WERI-Rb-1 (cell line): ENCODE measurements at places on chromosomes 6 and 20.
A peak's percentile ranks its signal among the peaks of the same experiment; 100 is the strongest.

GRCh38 chr20:42308171-42308570, 690.0 kb upstream of the CHD6 start:
- DNase-seq, result no peak

- DNase-seq, result no peak
Observed at GRCh38 chr6:158962371-158962770, 37.6 kb downstream of the RSPH3 start.

- DNase-seq, result no peak
Observed at GRCh38 chr20:46004889-46005473, 3.7 kb upstream of the MMP9 start.

- DNase-seq, result no peak
Observed at GRCh38 chr6:109081026-109081425, 13.6 kb downstream of the SESN1 start.

DNA sequence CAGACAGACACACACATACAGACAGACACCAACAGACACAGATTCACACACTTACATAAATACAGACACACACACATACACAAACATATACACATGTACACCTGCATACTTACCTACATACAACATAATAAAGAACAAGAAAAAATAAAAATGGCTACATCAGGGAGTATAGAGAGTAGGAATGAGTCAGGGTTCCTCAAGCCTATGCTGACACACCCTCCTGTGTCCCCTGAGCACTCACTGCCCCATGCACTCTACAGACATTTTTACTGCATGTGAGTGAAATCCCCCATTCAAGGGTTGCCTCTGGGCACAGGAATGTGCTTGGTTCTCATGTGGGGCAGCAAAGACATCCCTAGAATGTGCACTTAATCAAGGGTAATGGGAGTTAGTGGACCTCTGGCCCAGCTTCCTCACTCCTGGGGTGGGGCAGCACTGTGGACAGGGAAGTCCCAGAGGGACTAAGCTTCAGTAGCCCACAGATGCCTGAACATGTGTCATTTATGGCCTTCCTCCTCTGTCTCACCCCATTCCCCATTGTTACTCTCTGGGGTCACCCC, 185.9 kb upstream of the FOXA2 start:
- no peak for DNase-seq

GRCh38 chr20:13205425-13205824, 15.6 kb upstream of the ISM1 start:
- DNase-seq, result no peak

GRCh38 chr6:24149836-24150235, 23.8 kb downstream of the NRSN1 start:
- no peak for DNase-seq

DNA sequence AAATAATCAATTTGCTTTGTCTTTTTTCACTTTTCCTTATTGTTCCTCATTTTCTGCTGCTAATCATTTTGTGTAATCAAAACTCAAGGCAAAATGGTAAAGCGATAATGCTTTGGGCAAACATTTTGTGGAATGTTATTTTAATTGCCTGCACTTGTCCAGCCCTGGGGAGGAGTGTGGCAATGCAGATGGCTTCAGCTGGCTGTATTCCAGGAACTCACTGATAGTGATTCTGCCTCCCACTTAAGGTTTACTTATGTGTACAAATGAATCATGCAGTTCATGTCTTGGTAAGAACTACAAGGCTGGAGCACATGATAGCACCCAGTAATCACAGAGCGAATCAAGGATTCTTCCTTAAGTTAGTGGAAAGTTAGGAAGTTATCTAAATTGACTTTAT, 107.8 kb downstream of the COL19A1 start:
- no peak for DNase-seq

- peak; percentile 87 for DNase-seq
Observed at GRCh38 chr6:168133168-168133561, 54.2 kb upstream of the FRMD1 start.

GRCh38 chr6:35931120-35931561, 10.2 kb upstream of the SRPK1 start:
- DNase-seq, result no peak

- DNase-seq, result no peak
Observed at GRCh38 chr6:37200085-37200484, 30.1 kb downstream of the PIM1 start.

DNA sequence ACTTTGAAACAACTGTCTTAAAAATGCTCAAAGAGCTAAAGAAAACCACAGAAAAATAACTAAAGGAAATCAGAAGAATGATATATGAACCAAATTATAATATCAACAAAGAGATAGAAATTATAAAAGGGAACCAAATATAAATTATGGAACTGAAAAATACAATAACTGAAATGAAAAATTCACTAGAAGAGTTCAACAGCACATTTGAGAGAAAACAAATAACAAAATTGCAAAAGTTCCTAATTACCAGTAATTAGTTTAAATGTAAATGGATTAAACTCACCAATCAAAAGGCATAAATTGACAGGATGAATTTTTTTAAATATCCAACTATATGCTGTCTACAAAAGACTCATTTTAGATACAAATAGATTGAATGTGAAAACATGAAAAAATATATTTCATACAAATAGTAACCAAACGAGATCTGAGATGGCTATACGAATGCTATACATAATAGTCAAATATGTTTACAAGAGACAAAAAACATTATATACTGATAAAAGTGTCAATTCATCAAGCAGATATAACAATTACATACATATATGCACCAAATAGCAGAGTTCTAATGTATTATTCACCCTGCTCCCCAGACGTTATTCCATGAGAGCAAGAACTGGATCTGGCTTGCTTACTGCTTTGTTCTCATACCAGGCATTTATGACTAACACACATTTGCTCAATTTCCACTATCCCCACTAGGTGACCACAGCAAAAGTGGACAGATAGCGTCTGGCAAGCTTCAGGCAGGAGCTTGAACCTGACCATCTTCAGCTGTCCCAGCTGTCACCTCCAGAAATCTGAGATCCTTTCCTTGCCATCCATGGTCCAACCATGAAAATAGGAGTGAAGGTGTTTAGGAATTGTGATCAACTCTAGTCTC, 72.4 kb upstream of the SIRPA start:
- no peak for DNase-seq

- peak; percentile 76 for DNase-seq
Observed at GRCh38 chr6:138590796-138591709, 91.8 kb upstream of the NHSL1 start.
